Common myeloid progenitor, CD34-positive (primary cell): ENCODE measurements at places on chromosomes 11 and 22.

DNA sequence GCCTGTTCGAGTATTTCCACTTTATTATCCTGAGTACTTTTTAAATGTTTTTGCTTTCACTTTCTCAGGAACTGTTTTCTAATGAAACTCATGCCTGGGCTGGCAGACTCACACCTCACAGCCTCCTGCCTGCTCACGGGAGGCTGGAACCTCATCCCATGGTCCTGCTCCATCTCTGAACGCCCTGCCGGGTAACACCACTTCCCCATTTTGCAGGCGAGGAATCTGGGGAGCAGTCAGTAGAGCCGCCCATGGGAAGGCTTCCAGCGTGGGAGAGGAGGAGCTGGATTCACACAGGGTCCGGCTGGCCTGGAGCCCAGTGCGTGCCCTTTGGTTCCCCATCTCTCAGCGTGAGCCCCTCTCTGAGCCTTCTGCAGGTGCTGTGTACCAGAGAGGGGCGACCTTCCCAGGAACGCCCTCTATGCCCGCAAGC is 53.6 kb downstream of the SCUBE1 start:
- peak; percentile 40 for DNase-seq

DNA sequence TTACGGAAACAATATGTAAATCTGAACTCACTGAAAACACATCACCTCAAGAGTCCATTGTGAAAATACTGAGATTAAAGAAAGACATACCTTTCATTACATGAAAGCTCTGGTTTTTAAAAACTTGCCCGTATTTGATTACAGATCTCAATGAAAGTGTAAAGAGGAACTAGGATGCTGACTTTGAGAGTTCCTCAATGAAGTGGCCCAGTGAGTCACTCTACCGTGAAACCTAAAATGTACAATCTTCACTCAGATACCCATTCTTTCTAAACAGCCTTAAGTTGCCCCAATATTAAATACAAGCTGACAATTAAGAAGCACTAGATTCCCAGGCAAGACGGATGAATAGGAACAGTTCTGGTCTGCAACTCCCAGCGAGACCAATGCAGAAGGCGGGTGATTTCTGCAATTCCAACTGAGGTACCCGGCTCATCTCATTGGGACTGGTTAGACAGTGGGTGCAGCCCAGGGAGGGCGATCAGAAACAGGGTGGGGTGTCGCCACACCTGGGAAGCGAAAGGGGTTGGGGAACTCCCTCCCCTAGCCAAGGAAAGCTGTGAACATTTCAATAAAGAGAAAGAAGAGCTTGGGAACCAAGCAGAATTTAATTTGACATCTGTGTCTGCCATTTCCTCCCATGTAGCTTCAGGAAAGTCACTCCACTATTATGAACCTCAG is 33.8 kb upstream of the OR9G4 start:
- DNase-seq: peak; percentile 2

DNA sequence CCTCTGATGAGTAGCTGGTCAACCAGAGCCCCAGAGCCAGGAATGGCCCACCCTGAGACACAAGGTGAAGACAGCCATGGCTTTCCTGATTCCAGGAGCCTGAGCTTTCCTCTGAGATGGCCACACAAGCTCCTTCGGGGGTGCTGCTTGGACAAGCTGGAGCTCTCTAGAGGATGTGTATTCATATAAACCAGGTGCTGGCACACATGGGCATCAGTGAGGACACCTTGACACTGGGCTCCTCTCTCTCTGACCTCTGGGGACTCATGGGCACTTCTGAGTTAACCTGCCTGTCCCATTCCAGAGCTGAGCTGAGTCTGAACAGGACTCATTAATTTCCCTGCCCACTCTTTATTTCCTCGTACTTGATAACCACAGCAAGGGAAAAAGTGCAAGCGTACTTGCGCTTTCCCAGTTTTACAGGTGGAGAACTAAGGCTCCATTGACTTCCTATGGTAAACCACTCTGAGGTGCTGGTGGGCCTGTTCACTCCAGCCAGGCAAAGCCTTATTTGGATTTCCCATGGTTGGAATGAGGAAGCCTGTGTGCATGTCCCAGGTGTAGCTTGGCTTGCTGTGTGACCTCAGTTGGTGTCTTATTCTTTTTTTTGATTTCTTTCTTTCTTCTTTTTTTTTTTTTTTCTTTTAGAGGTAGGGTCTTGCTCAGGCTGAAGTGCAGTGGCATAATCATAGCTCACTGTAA is 25.4 kb downstream of the INSC start:
- no peak for DNase-seq

DNA sequence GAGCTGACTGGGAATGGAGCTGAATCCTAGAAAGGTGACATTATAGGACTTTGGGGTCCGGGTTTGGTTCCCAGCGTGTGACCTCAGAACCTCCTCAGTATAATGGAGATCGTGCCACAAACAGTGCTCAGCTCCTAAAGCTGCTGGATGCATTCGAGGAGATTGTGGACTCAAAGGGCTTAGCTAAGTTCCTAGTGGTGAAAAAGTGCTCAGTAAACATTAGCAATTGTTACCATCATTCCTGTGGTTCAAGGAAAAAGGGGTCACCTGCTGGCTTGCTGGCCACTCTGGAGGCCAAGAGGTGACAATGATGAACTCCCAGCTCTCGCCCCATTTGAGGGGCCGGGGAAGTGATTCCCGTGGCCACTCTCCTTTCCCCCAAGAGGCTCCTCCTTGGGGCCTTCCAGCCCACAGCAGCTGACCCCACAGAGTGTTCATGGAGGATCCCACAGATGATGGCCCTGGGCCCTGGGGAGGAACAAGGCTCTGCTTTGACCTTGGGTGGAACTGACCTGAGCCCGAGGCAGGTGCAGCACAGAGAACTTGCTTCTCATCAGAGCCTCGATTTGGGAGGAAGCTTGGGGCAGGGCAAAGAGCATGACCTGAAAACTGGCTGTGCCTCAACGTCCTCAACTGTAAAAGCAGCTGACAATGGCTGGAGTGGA is 40.1 kb downstream of the TRIM29 start:
- DNase-seq: no peak

- no peak for DNase-seq
Observed at GRCh38 chr11:116647305-116648080, 125.3 kb downstream of the BUD13 start.

DNA sequence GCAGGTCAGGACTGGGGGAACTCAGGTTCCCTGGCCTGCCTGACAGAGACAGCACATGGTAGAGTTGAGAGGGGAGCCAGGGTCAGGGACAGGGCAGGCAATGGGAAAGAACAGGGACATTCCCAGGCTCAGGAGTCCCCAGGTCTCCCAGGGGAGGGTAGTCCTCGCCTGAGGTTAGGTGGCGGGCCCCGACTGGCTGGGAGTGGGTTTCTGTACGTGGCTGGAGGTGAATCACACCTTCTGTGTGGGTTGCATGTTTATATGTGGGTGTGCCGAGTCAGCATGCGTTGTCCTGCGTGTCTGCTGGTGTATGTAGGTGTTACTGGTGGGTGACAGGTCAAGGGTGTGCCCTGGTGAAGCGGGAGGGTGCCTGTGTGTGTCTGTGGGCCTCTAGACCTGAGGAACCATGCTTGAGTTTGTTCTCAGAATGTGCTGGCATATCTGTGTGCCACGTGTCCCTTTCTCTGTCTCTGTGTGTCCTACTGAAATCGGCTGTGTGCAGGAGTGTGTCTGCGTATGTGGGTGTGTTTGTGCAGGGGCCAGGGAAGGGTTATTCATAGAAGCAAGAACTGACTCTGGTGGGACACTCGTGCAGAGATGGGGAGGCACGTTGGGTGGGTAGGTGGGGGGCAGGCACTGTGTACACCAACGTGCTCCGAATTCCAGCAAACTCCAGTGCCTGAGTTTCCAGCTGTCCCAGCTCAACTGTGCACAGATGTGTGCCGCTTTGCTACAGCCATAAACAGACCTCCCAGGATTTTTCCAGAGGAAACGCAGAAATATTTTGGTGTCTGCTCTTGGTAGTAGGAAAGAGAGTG is 23.8 kb upstream of the OAF start:
- DNase-seq: no peak

DNA sequence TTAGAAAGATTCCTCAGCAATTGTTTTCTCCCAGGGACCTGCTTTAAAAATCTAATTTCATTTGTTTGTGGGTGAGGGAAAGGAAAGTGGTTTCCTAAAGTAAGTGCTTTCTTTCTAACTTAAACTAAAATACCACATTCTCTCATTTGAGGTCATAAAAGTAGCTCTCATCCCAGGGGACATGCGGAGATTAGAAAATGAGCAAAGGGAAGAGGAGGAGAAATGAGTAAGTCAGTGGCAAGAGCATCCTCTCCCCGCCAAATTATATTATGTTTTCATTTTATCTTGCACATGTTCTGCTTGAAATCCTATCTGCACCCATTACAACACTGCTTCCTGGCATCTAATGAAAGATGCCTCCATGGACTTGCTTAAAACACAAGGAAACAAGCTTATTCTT is 191.4 kb downstream of the ARHGAP42 start:
- no peak for DNase-seq

GRCh38 chr11:125923012-125923579 is 18.8 kb downstream of the DDX25 start:
- DNase-seq: peak; percentile 72
